NCI-H1105 treated with DMSO at 0.1 percent for 48 hours (cell line): ENCODE measurements at places on chromosomes 7 and 10.
A peak's percentile ranks its signal among the peaks of the same experiment; 100 is the strongest.

DNA sequence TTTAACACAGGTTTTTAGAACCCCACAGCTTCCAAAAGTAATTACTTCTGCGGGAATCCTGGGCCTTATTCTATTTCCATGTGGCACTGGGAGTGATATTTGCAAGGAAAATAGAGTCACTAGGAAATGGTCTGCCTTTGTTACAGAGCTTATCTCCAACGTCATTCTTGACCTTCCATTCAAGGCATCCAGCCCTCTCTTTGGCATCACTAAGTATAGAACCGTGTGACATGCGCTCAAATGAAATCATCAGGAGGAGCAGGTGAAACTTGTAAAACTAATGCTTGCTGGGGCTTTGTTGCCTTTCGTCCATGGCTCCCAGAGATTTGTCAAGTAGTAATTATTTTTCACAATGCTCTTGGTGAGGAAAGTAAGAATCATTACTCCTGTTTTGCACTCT is 73.4 kb downstream of the PAPSS2 start:
- no peak for DNase-seq

- DNase-seq = no peak
These were observed 21.8 kb upstream of the SEMA3C start for GRCh38 chr7:80940539-80941207.

GRCh38 chr10:95663496-95663895 is 7.0 kb upstream of the ALDH18A1 start:
- DNase-seq = no peak

DNA sequence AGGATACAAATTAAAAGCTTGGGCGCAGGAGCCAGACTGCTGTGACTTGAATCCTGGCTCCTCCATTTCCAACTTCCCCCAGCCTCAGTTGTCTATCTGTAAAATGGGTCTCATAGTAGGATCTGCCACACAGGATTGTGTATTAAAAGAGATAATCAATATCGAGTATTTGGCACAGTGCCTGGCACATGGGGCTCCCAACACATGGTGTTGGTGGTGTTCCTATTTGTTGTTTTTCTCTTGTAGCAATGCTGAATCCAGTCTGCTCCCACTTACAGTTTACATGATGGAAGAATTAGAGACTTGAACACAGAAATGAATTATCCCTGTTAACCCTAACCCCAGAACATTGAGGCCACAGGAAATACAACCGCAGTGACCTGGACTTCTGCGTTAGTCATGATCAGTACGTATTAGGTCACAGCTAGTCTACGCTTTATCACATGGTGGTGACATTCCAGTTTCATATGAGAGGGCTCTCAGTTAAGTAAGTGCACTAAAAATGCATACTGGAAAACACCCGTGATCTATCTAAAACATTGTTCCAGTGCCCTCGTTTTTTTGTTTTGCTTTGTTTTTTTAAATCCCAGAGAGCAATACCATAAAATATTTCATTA is 169.5 kb upstream of the KLF14 start:
- no peak for DNase-seq

DNA sequence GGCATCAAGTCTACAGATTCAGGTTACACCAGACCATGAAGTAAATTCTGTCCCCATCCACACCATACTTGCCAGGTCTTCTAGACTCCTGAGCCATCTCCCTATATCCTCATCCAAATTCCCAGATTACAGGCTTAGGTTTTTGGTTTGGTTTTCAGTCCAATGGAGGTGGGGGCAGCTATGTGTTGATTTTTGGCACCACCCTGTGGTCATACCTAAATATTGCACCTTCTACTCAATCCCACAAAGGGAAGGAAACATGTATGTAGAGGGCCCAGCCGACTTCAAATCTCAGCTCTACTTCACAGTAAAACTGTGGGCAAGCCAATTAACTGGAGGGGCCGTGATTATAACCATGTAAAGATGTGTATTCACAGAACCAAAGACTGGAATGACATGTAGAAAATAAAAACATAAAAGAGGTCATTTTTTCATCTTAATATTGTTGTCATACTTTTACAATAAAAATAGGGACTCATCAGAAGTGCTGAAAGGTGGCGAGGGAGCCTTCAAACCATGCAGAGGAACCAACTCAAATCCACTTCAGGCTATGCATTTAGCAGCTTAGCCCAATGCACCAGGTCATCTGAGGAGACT is 19.8 kb downstream of the ERCC6 start:
- peak; percentile 2 for DNase-seq

DNA sequence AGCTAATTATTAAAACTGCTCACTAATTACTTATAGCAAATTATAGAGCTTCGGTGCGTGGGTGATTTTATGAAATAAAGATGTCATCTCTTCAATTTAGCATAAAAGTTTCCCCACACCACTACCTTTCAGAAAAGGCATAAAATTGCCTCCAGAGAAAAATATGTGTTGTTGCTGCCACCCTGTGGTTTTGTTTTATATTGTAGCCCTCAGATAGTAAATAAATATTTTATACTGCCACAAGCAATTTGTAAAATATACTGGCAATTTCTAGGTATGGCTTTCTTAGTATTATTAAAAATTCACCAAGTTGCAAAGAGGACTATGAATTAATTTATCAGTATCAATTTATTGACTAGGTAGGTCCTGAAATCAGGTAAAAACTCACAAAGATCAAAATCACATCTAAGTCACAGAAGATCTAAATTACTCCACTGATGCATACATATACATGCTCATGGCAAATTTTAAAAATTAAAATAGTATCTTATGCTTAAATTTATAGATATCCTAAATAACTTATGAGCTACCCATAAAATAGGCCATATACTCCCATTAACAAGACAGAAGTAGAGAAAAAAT is 26.5 kb downstream of the ASNS start:
- DNase-seq = peak; percentile 45

GRCh38 chr10:116886772-116887171 is 37.5 kb downstream of the ENO4 start:
- no peak for DNase-seq

DNA sequence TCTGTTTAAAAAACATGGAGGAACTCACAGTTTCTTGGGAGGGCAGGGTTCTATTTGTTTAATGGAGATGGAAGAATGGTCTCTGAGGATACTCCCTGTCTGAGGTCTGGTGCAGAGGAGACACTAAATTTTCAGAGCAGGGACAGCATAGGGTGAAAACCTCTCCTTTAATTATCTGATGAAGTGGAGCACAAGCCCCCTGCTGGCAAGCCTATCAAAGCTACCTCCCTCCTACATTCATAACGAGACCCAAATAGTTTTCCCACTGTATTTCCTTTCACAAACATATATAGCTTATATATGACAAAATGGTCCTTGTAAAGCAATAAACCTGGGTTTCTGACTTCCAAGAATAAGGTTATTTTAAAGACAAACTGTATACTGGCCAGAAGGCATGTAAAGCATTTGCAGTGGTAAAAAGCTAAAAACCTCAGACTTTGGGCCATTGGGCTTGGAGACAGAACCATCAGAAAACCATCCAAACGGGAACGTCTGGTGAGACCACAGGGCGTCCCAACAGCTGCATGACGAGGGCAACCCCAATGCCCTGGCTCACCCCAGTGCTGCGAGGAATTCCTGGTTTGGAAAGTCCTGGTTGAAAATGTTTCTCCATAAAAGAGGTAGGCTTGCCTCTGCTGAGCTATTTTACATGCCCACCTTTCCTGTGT is 201.3 kb downstream of the FANK1 start:
- no peak for DNase-seq

DNA sequence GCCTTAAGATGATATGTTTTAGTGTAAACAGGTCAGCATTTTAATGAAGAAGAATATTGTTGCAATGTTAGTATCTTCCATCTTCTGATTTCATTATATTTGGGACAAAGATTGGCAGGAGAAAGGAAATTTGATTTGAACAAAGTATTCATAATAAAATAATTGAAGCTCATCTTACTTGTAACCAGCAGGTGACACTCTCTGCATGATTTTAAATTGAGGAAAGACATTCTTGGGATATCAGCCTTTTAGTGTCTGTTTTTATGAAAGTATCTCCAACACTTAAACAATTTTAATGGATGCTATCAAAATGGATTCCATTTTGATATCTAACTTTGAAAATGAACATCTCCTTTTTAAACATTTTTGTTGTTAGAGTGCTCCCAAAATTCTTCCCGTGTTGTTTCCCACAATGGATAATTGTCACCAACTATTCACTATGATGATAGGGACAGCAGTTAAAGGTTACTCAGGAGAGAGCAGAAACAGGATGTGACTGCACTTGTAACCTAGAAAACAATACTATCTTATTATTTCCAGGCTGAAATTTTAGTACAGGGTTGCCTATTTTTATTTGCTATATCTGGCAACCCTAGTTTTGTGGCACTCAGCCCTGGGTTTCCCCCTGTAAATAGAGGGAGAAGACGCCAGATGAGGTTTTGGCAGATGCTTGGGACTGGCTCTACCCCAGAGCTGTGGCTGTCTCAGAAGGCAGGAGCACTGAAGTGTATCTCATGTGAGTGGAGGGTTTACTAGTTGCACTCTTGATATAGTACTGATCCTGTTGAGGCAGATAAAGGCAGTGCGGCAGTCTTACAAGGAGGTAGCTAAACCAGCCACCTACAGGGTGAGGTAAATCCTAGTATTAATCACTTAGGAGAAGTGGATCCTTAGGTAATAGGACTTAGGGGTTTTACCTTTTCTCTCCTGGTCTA is 31.0 kb upstream of the ABCB4 start:
- peak; percentile 25 for DNase-seq

- no peak for DNase-seq
These were observed 13.6 kb downstream of the STAMBPL1 start for GRCh38 chr10:88893611-88894010.

DNA sequence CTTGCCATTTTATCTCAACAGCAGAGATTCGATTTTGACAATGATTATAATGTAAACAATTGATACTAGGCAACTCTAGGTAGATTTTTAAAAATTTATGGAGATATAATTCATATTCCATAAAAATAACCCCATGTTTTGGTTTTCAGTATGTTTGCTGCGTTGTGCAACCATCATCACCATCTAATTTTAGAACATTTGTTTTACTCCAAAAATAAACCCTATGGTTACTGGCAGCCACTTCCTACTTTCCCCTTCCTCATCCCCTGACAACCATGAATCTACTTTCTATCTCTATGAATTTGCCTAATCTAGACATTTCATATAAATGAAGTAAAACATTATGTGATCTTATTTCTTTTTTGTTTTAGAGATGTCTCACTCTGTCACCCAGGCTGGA is 401.9 kb downstream of the THSD7A start:
- DNase-seq = no peak

GRCh38 chr7:67604461-67605386 is 608.1 kb downstream of the TYW1 start:
- no peak for DNase-seq

GRCh38 chr10:104104926-104105325 is 17.0 kb upstream of the SFR1 start:
- no peak for DNase-seq

- DNase-seq = no peak
These were observed 12.9 kb downstream of the SEC31B start for GRCh38 chr10:100506596-100507356.

DNA sequence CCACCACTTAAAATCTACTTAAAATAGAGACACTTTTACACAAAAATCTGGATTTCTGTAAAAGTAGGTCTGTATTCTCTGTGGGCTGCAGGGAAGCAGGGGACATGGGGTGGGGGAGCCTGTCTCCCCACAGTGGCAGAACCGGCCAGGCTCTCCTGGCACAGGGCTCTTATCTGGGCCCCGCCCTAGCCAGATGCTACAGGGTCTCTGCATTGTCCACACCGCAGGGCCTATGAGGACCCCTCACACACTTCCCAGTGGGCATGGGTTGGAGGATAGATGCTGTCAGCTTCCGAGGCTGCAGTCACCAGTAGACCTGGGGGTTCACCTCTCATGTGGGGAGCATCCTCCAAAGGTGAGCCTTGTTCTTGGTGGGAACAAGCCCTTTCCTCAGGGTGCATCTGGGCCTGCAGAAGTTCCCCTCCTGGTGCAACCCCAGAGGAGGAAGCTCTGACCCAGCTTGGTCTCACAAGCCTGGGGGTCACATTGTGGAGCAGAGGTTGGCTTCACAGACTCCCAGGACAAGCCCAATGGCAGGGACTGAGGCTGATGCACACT is 15.4 kb upstream of the MYL7 start:
- no peak for DNase-seq

GRCh38 chr10:74103560-74104258 is 46.9 kb downstream of the AP3M1 start:
- no peak for DNase-seq

GRCh38 chr7:135831455-135832195 is 83.0 kb upstream of the FAM180A start:
- no peak for DNase-seq

DNA sequence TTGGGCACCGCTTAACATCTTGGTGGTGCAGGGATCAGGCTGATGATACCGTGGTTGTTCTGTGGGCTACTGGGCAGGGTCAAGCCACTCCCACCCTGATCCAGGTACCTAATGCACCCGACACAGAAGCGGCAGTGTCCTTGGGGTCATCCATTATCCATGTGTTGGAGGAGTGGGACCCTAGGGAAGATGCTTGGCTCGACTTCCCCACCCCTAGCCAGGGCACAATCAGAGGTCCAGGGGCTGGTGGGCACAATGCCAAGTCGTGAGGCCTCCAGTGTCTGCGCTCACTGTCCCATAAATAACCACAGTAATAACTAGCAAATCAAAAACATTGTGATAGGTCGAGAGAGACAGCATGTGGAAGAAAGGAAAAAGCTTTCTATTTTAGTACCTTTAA is 37.7 kb downstream of the HTRA1 start:
- no peak for DNase-seq

- DNase-seq = no peak
These were observed 90.6 kb downstream of the CARD11 start for GRCh38 chr7:2953099-2953498.

- DNase-seq = no peak
These were observed 41.7 kb downstream of the MKLN1 start for GRCh38 chr7:131369354-131369753.
